Left cardiac atrium (tissue), 4 donors: ENCODE measurements at places on chromosomes 12 and 14. TPM values are rescaled to one million over a fixed set of nuclear protein-coding genes. Genes with fewer than 3 reads are reported as not detected.

Gene SLC39A5
- not detected for total RNA-seq

Gene AMN
- 1.6 TPM for total RNA-seq

GRCh38 chr12:114245555-114245954 lies 160.4 kb downstream of the TBX5 start:
- no peak for DNase-seq

Gene DTX1
- total RNA-seq: 9.8 TPM

Gene RNASE2
- total RNA-seq: 3.8 TPM

- no peak for DNase-seq
Observed at GRCh38 chr14:102505000-102505619, 4.5 kb downstream of the ANKRD9 start.

Gene SDR9C7
- total RNA-seq: not detected
